ENCODE measurements at places on chromosomes 11 and 22.

GRCh38 chr11:61922539-61922938 is 5.2 kb upstream of the RAB3IL1 start:
- DNase-seq = no peak

GRCh38 chr11:57255618-57256017 is 18.6 kb upstream of the APLNR start:
- no peak for DNase-seq

GRCh38 chr11:9231848-9232177 is 33.3 kb downstream of the DENND5A start:
- no peak for DNase-seq

- no peak for DNase-seq
Observed at GRCh38 chr11:104830508-104830907, 67.8 kb downstream of the CASP12 start.

Data from RCC 7860 (cell line).